ENCODE measurements at places on chromosomes 13 and 19.

DNA sequence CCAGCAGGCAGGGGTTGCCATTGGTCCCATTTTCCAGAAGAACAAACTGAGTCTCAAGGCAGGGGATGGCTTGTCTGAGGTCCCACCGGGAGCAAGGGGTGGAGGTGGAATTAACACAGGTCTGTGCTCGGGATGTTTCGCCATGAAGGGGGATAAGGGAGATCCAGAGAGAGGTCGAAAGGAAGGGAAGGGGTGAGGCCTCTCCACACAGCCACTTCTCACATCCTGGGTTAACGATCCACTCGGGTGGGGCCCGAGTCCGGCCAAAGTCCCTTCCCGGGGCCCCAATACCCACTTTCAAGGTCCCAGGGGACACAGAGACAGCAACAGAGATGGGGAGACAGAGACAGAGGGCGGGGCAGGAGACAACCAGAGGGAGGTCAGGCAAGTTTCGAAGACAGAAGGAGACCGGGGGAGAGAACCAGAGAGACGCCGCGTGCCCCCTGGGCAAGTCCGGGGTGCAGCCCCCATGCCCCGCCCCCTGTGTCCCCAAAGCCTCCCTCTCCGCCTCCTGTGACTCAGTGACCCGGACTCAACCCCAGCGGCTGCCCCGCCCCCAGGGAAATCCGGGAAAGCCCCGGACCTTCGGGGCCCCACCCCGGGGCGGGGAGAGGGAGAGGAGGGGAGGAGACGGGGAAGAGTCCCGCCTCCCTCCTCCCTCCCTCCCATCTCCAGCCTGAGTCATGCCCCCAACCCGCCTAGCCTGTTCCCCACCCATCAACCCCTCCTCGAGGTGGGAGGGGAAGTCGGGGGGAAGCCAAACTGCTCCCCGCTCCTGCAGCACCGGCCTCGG, 1.4 kb upstream of the BCL3 start:
- DNase-seq = peak; percentile 85

DNA sequence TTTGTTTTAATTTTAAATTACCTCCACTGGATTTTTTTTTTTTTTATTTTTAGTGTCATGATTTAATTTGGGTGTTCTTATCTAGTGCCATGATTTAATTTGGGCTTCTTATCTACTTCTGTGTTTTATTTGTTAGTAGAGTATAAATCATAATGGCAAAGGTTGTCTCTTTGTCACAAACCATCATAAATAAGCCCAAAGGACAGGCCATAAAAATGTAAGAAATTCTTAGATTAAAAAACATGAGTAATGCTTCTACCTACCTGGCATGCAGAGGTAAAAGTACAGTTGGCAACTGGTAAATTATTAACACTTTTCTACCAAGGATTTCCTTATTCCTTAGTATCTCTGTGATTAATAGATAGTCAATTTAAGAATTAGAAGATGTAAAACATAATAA, 55.2 kb downstream of the ERCC5 start:
- no peak for DNase-seq

GRCh38 chr13:98575904-98576199, 1.1 kb downstream of the STK24 start:
- DNase-seq = no peak

GRCh38 chr13:99657848-99658260, 156.6 kb downstream of the TM9SF2 start:
- DNase-seq = no peak

GRCh38 chr19:33434886-33435705, 61.6 kb downstream of the CEBPG start:
- no peak for DNase-seq

GRCh38 chr13:41008349-41008980, 10.7 kb downstream of the ELF1 start:
- peak; percentile 57 for DNase-seq

GRCh38 chr13:79466872-79467271, 14.1 kb upstream of the NDFIP2 start:
- no peak for DNase-seq

- no peak for DNase-seq
Observed at GRCh38 chr13:66577358-66577757, 652.8 kb downstream of the PCDH9 start.

DNA sequence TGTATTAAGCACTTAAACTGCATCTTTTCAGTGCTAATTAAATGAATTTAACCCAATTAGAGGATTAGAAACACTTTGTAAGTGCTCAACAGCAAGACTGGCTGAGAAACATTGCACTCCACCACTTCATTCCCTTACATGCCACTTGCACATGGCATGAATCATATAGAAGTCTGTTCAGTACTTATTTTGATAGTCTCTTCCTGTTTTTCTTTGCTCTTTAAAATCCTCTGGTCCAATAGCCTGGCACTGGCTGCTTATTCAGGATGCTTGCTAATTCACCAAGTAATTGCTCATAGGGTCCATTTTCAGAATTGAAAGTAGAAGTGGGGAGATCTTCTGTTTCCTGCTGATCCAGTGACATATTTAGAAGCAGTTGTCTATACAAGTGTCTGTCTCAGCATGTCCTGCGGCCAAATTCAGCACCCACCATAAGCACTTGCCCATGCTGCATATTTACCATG, 900.1 kb downstream of the PCDH9 start:
- no peak for DNase-seq

DNA sequence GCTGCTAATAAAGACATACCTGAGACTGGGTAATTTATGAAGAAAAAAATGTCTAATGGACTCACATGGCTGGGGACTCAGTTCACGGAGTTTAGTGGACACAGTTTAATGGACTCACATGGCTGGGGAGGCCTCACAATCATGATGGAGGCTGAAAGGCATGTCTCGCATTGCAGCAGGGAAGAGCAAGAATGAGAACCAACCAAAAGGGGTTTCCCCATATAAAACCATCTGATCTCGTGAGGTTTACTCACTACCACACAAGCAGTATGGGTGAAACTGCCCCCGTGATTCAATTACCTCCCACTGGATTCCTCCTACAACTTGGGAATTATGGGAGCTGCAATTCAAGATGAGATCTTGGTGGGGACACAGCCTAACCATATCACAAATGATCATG, 1181.2 kb downstream of the PCDH9 start:
- no peak for DNase-seq

DNA sequence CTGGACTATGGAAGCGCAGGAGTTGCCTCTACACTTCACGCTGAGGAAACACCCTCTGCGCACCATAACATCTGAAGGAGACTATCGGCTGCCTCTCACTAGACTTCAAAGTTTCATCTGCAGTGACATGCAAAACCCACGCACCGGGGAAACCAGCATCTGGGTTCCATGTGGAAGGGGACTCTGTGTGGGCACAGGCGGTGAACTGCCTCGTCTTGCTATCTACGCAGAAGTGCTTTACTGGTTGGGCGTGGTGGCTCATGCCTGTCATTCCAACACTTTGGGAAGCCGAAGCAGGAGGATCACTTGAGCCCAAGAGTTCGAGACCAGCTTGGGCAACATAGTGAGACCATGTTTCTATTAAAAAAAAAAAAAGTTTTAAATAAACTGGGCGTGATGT, 116.4 kb downstream of the STK24 start:
- DNase-seq = no peak

GRCh38 chr13:33409673-33410510, 124.3 kb upstream of the STARD13 start:
- no peak for DNase-seq

DNA sequence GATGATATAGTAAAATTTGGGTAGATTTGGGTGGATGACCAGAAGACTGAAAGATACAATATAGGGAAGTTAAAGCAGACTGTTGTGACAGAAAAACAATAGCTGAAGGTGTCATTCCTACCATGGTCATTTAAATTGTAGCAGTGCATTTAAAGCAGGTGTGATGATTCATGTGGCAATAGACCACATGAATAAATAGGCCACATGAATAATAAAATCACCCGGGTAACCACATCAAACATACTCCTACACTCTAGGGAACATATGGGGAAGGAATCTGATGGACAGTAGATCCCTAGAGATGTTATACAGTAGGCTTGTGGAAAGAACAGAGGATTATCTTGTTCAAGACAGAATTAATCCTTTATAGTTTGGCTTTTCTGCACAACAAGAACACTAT, 392.6 kb downstream of the SLITRK5 start:
- no peak for DNase-seq

DNA sequence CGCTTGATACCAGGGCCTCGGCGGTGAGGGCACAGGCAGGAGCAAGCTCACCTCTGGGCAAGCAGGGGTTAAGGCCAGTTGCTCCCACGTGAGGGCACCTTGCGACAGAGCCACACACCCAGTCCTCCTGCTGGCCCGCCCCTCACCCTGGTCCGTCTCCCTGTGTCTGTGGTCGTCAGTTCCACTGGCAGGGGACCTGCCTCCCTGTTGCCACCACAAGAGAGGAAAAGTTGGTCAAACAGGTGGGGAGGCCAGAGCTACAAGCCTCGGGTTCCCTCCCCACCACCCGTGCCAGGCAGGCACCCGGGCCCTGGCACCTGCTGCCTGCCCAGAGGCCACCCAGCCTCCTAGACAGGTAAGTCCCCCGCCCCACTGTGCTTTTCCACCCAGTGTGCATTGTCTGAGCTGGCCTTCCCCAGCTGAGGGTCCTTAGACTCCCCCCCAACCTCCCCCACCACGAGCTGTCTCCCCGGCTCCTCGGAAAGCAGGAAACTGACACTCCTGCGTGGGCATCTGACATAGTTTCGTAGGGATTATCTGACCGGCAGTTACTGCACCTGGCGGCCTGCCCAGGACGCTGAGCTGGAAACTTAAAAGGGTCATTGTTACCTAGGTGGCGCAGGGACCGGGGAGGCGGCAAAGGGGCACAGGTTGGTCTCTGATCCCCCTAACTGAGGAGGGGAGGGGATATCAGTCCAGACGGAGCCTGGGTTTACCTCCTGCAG, at the start of gene TJP3:
TSS of gene TJP3 (plus strand) at position 178 of the 725 bp plus-strand sequence. CDS start 20,049 bp downstream, outside the sequence.
- no peak for DNase-seq

- DNase-seq = no peak
Observed at GRCh38 chr19:54026656-54027055, 35.2 kb downstream of the CACNG6 start.

- DNase-seq = peak; percentile 52
Observed at GRCh38 chr19:11324079-11324661, 15.3 kb downstream of the RAB3D start.

GRCh38 chr13:93698016-93698613, 471.5 kb downstream of the GPC6 start:
- DNase-seq = no peak

DNA sequence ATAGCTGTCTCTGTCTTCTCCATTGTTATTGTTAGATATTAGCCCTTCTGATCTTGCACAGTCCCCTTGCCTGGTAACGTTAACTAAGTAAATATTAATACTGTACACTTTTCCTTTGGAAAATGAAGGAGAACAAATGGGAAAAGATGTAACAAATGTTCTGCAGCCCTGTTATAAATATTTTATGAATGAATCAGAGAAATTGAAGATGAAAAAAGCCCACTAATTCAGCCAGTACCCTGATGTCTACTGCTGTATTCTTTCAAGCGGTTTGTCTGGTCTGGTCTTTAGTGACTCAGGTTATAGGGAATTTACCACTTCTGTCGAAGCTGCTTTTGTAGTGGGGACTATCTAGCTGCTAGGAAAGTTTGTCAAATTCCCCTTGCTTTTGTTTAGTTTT, 121.0 kb downstream of the COG6 start:
- DNase-seq = no peak

DNA sequence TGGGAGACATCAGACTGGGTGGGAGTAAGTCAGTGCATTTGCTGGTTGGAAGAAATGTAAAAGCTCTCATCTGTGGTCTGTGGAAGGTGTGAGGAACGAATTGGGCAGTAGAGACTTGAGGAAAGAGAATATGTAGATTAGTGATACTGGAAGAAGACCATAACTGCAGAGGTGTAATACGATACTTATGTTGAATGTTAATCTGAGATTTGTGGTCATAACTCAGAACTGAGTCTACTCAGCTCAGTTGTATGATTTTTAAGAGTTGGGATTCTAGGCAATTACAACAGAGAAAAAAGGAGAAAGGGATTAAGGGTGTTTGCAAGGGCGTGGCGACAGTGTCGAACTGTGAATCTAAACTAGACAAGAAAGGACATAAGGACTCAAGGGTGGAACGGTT, 3.2 kb upstream of the IL17D start:
- DNase-seq = no peak

- DNase-seq = no peak
Observed at GRCh38 chr19:54373781-54374631, 9.3 kb upstream of the LAIR1 start.

Data from CD4-positive, alpha-beta T cell (primary cell).